IMR-90 (cell line): ENCODE measurements at places on chromosomes 13 and 19. TPM values are rescaled to one million over a fixed set of nuclear protein-coding genes. Genes with fewer than 3 reads are reported as not detected.

DNA sequence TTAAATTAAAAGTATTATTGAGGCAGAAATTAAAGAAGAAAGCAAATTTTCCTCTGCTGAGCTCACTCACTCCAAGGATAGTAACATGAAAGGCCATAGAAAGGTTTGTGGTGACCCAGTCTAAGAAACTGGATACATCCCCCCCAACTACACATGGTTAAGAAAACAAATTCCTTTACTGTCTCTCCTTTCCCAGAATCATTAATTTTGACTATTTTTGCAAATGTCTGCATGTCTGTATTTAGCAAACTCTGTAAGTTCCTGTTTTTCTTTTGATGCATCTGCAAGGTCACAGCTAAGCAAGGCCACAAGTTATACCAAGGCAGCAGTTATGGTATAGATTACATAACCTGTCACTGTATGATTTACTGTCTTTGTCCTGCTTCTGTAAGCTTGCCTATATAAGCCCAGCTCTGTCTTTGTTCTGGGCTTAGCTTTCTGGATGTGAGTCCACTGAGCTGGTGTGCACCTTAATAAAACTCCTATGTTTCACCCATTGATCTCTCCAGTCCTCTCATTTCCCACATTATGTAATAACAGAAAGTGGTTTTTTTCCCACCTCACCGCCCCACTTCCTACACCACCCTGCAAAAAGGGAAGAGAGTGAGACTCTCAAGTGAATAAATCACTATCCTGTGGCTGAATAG, 8.5 kb upstream of the ZNF83 start:
- peak; percentile 29 for DNase-seq

DNA sequence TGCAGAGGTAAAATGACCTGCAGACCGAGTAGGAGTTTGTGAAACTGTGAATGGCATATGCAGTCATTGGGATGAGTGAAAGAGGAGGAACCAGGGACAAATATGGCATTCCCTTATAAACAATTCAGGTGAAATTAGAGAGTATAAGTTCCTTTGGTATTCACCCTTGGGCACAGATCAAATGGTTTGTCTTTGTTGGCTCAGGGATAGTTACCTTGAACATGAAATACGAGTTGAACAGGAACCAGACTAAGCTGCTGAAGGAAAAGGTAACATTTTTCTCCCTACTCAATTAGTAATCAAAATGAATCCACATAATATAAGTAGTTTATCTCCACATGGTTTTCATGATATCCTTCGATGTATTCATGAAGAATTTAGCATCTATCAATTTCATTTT, 50.5 kb downstream of the SLITRK1 start:
- no peak for DNase-seq

DNA sequence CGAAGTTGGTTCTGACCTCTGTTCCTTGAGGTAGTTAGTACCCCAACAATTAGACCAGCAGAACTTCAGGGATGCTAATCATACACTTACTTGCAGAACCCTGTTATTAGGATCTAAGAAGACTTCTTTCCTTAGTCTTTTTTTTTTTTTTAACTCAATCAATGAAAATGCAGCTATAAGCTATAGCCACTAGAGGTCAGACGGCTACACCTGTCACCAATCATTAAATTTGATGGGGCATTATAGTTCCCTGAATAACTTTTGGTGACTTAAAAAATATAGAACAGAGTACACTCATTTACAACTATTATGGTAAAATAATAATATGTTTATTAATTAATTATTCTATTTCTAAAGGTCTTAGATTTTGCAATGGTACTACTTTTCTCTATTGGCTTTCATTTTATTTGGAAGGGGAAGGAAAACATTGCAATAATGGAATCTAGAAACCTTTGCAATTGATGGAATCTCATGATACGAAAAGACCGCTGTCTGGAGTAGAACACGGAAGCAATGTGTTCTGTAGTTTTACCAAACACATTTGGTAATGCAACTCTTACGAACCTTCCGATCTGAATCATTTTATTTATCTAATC, 483.2 kb downstream of the DIAPH3 start:
- peak; percentile 33 for DNase-seq

Gene LILRB2
- total RNA-seq: not detected in 2 replicates

Gene ZNF43
- 8.8 and 10.6 TPM in 2 replicates for total RNA-seq
